ENCODE measurements at places on chromosomes 16 and 17.

- peak; percentile 8 for DNase-seq
These were observed 92.7 kb downstream of the ABCC1 start for GRCh38 chr16:16042076-16042475.

GRCh38 chr17:21031756-21032396 lies 10.9 kb downstream of the USP22 start:
- DNase-seq, result no peak

- no peak for DNase-seq
These were observed 87.4 kb downstream of the KCNJ2 start for GRCh38 chr17:70256751-70257150.

DNA sequence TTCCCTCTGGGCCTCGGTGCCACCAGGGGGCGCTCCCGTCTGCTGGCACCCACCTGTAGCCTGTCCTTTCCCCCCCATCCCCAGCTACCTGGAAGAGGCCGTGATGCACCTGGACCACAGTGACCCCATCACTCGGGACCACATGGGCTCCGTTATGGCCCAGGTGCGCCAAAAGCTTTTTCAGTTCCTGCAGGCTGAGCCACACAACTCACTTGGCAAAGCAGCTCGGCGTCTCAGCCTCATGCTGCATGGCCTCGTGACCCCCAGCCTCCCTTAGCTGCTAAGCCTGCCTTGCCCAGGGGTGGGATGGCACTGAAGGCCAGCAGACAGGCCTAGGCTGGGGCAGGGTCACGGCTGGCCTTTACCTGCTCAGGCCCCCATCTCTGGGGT lies 818 bp upstream of the NRN1L start:
- peak; percentile 32 for DNase-seq

DNA sequence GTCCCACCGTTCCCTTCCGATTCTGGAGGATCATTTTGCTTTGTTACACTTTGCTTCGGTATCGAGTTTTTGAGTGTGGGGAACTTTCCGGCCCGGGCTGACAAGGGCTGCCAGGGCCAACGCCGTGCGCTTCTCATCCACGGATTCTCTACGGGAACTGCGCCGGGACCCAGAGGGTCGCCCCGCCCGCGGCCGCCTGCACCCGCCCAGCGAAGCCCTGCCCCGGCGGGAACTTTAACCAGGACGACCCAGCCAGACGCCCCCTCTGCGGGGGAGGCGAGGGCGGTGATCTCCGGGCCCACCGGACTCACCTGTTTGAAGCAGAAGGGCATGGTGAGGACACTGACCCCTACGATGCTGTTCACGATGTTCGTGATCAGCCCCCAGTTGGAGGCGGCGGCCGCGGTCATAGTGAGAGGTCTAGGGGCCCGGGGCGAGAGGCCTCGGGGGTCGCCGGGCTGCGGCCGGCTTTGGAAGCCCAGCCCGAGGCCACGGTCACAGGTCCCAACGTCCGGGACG lies 536 bp downstream of the SLC38A10 start:
- DNase-seq, result no peak

DNA sequence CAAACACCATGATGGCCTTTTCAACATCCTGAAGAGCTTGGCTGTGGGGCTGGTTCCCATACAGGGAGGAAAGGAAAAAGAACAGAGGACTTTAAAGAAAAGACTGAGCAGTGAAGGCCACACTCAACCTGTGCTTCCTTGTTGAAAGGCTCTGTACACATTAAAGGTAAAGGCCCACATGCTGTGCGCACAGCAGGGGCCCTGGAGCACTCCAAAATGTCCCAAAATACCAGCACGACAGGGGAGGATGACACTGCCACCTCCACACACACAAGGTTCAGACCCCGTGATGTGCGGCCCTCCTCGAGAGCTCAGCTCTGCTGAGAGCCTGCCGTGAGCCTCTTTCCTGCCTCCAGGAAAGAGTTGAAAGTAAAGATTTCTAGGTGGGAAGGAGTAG lies 36.5 kb downstream of the FANCA start:
- no peak for DNase-seq

- DNase-seq, result no peak
These were observed 34.1 kb downstream of the GLP2R start for GRCh38 chr17:9859781-9860180.

GRCh38 chr17:33523577-33523981 lies 230.5 kb upstream of the ASIC2 start:
- peak; percentile 16 for DNase-seq
